SJSA1 (cell line): ENCODE measurements at places on chromosomes 2 and 18. TPM values are rescaled to one million over a fixed set of nuclear protein-coding genes. Genes with fewer than 3 reads are reported as not detected.

GRCh38 chr2:85702800-85703199 is 8.6 kb downstream of the GNLY start:
- no peak for DNase-seq

RND3 gene
- total RNA-seq: 170 and 178 TPM in 2 replicates

UGT1A1 gene
- not detected in 2 replicates for total RNA-seq

DNA sequence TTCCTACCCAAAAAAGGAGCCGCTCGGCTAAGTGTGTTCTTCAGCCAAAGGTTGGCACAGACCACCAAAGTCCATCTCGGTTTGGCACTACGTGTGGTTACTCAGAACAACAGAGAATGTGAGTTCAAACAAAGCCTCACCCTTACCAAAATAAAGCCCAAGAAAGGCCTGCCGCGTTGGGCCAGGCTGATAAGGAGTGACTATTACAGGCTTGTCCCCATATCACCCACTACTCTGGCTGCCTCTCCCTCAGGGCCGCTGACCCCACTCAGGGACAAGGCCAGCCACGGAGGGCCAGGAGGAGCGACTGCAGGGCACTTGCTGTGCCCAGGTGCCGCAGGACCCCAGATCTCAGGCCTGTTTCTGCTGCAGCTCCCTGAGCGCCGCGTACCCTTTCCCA is 13.8 kb downstream of the HS1BP3 start:
- no peak for DNase-seq
